EH (cell line): ENCODE measurements at places on chromosomes 1 and 21.

DNA sequence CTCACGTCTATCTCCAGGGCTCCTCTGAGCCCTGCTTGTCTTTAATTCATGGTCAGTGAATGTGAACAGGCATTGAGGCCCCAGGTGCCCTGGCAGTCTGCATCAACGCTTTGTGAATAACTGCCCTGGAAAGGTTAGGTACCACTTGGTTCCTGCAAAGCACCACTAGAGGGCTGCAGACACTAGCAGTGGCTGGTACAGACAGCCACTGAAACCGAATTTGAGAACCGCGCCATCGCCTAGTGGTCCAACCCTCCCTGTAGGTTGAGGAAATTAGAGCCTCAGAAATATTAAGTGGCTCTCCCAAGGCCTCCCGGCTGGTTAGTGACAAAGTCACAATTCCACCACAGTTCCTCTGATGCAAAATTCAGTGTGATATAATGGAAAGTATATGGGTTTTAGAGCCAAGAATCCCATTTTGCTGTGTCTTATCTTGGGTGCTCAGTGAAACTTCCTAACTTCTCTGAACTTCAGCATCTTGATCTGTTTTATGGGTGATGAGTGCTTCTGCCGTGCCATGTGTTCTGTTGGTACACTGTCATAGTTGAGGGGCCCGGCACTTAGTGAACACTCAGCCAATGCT lies 46.2 kb upstream of the BCL9 start:
- DNase-seq = peak; percentile 79

- no peak for DNase-seq
Measured at GRCh38 chr21:34911360-34911759, 137.7 kb downstream of the RUNX1 start.

- DNase-seq = peak; percentile 34
Measured at GRCh38 chr1:22077728-22078127, 25.2 kb downstream of the CDC42 start.

DNA sequence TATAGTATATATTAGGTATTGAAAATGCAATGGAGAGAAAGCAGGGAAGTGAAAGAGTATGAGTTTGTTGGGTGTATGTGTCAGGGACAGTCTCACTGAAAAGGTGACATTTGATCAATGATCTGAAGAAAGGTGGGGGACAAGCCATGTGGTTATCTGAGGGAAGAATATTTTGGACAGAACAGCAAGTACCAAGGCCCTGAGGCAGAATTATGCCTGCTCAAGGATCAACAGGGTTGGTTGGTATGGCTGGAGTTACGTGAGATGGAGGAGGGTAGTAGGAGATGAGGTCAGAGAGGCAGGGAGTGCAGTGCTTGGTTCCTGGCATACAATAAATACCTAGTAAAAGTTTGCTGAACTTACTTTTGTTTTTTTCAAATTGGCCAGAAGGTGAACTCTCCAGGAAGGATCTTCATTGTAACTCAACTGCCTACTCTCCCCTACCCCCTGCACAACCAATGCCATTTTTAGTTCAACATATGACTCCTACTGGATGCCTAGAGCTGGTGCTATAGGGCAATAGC lies 1.8 kb downstream of the LAMTOR2 start:
- DNase-seq = no peak

DNA sequence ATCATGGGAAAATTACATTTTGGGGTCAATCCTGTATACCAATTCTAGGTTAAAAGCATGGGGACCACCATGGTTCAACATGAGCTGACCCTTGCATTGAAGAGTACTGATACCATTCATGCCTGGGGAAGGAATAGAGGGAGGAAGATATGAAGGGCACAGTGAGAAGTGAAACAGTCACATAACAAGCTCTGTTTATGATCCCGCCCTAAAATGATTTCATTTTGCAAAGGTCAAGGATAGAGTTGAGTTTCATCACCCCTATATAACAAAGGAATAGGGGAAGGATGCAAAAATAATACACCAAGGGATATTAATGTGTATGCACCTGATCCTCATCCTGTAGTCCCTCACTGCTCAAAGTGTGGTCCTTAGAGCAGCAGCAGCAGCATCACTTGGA lies 2.5 kb upstream of the HLCS start:
- DNase-seq = no peak

DNA sequence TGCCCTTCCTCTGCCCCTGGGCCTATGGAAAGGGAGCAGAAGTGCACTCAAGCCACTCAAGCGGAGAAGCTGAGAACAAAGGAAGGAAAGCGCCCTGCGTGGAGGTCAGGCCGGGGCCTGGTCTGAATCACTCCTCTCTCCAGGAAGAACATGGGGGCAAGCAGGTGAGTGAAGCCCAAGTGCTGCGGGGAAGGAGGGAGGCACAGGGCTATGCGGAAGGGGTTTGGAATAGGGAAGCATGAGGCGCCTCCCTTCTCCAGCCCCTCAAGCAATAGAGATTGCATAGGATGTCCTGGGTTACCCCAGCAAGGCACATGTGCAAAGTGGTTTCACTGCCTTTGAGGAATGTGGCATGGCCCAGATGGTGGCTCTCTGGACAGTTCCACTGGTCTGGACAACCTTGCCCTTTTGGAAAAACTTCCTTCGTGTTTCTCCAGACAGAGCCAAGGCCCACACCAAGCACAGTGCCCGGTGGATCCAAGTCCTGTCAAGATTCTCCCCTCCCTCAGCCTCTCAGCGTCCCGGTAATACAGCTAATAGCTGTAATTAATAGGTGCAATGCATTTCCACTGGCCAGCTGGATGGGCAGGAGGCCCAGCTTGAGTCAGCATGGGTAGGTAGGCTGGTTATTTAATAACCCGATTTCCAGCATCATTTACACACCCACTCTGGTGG lies 13.7 kb downstream of the BLACAT1 start:
- no peak for DNase-seq

GRCh38 chr1:35269989-35270289 lies 1.4 kb downstream of the ZMYM4 start:
- DNase-seq = no peak

GRCh38 chr21:16324630-16325029 lies 594.8 kb downstream of the USP25 start:
- DNase-seq = no peak

GRCh38 chr1:54800899-54801759 lies at the start of gene TTC22:
Gene TTC22 (minus strand): TSS chr1:54801323. CDS start chr1:54801163, 160 bp downstream.
- DNase-seq = peak; percentile 29

- peak; percentile 71 for DNase-seq
Measured at GRCh38 chr1:15788624-15789301, 18.7 kb downstream of the UQCRHL start.

- DNase-seq = peak; percentile 61
Measured at GRCh38 chr1:185645686-185646085, 88.5 kb upstream of the HMCN1 start.

DNA sequence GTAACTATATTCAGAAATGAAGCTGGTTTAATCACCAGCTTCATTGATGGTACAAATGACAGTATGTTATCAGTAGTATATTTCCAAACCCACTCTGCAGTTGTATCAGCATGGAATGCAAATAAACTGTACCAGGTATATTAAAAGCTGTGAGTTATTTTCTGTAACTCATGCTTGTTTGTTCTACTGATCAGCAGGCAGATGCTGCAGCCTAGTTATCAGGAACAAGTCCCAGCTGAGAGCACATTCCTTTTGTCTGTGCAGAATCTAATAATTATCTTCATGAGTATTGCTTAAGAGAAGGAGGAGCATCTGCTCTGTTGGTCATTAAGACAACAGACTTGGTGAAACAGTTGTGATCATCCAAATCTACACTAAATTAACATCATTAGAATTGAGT lies 1331.1 kb downstream of the MRPL39 start:
- no peak for DNase-seq

DNA sequence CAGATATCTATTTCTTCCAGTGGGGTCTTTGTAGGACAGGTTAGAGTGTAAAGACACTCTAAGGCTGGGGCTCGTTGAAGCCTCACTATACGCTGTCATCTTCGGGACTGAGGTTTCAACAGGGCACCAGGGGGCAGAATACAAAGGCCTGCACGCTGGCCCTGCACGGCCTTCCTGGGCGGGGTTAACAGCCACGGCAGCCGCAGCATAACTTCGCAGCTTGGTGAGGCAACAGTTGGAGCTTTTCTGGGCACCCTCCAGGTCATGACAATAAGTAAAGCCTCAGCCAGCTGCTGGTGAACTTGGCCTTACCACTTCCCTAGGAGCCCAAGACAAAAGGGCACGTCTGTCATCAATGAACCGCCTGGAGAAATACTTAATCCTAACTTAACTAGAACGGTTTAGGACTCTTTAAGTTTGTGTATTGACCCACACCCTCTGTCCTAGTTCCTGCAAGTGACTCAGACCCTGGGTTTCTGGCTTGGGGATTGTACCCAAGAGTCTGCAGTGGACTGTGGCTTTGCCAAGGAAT lies 2.3 kb upstream of the RUNX1 start:
- DNase-seq = peak; percentile 55

DNA sequence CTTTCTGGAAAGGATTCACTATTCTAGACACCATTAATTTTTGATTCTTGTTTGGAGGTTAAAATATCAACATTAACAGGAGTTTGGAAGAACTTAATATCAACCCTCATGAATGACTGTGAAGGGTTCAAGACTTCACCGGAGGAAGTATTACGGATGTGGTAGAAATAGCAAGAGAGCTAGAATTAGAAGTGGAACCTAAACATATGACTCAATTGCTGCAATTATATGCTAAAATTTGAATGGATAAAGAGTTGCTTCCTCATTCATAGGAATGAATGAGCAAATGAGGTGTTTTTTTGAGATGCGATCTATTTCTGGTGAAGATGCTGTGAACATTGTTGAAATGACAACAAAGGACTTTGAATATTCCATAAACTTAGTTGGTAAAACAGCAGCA lies 77.9 kb upstream of the TNFSF4 start:
- DNase-seq = no peak

DNA sequence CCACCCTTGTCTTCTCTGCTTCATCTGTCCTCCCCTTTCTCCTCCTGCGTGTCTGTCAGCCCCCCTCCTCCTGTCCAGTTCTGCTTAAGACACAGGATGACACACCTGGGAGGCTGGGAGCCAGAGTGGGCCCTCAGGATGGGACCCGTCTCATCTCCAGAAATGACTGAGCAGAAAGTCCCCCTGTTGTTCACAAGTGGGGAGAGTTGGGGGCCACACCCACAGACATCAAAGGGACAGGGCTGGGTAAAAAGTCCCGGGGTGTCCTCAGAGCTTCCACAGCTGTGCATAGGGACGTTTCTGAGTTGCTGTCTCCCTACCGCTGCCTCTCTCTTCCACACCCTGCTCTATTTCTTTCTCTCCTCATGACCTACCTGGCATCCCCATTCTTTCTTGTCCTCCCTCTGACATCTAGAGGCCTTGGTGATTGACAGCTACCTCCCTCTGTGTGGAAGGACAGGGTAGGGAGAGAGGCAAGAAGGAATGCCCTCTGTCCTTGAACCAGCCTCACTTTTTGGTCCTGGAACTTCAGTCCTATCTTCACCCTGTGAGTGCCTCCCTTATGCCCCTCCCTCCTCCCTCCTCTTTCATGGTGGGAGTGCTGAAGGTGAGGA lies 19.5 kb upstream of the SH2D2A start:
- DNase-seq = no peak

DNA sequence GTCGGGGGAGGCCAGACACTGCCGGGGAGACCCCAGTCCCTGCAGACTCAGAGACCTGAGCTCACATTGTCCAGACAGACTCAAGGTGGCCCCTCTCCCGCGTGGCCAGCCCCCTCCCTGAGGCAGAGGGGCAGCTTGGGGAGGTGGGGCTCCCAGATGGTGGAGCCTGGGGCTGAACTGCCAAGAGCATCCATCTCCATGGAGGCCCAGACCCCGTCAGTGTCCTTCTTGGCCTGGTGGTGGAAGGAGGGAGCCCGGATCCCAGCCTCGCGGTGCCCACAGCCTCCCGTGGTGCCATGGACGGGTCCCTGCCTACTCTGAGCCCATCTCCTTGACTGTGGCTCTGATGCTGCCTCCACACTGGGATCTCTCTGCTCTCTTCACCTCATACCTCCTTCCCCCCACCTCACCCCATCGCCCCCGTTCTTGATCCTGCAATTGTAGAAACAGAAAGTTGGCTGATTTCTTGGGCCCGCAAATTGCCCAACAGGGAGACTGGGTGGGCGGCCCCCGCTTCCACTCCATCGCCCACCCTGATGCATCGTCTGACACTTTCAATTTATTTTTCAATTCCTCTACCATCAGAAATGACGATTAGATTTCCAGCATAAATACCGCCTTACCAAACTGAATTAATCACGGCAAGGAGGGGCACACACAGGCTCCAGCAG lies 348.9 kb downstream of the MATN1 start:
- DNase-seq = no peak

DNA sequence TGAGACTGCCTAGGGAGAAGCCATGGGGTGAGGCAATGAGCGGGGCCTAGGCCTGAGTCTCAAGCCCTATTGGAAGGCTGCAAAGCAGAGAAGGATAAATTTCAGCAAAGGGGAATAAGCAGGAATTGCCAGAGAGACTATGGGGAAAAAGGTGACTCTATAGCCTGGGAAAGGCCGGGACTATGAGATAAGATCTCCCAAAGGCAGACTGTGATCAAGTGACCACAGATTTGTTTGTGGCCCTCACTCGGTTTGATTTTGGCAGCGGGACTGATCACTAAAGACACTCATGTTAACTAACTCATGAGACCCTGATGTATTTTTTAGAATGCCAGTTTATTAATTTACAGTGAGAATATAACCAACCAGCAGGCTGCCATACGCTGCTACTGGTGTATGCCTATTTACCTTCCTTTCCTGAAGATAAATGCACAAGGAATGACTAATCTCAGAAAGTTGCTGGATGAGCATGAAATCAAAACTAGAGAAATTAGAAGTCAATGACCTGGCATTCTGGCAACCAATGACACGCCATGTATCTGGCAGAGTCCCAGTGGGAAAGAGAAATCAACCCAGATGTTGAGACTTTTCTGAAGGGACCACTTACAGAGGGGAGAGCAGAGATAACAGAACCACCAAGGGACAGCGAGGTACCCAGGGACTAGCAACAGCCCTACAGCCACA lies 4.3 kb downstream of the HSF2BP start:
- DNase-seq = peak; percentile 82

DNA sequence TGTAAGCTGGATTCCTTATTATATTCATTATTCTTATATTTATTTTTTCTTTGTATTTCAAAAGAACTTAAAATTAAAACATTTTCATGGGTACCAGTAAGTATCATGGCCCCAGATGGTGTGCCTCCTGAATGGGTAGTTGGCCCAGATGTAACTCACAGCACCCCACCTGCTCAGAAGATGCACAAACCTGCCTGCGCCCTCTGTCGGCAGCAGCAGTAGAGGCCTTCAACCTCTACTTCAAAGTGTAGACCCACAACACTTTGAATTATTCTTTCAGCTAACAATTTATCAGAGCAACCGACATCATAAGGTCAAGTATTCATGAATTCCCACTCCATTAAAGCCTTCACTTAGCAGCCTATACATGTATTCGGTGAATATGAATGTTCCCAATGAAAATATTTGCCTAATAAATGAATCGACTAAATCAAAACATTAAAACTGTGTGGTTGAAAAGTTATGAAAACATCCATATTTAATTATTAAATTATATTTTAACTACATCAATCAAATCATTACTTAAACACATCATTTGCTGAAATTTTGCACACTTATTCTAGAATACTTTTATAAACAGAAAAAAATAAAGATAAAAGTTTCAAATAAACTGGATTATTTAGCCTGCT lies 25.4 kb downstream of the PIGM start:
- peak; percentile 73 for DNase-seq

GRCh38 chr21:28334407-28334806 lies 658.3 kb downstream of the LTN1 start:
- no peak for DNase-seq
